ENCODE measurements at places on chromosomes 2 and 18. TPM values are rescaled to one million over a fixed set of nuclear protein-coding genes. Genes with fewer than 3 reads are reported as not detected.

Gene PTGR3
- 26.3 TPM for total RNA-seq

Gene POMC
- total RNA-seq = 0.64 TPM

Gene CCDC148
- 2.2 TPM for total RNA-seq

Gene TBR1
- total RNA-seq = 0.08 TPM

Gene CABYR
- 8.4 TPM for total RNA-seq

Gene SERPINB10
- not detected for total RNA-seq

Gene MREG
- 26.1 TPM for total RNA-seq

Gene CFAP65
- 0.59 TPM for total RNA-seq

Gene MOGAT1
- total RNA-seq = 0.26 TPM

Gene OSBPL1A
- total RNA-seq = 16.4 TPM

Gene PTPRN
- 1.1 TPM for total RNA-seq

Gene BCS1L
- total RNA-seq = 39.0 TPM

Gene RTP5
- not detected for total RNA-seq

DNA sequence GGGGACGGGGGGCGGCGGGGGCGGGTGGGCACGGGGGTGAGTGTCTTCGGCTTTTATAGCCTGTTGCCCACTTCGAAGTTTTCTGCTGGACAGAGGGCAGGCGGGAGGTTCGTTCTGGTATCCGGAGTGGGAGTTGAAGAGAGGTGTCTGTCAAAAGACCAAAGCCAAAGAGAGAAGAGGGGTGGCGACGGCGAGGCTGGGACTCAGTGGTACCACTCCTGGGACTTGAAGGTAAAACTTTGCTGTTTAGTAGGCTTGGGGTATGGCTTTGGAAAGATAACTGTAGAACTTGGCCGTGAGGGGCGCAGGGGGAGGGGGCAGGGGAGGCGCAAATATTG lies 215.8 kb upstream of the DTNA start:
- no peak for DNase-seq

- DNase-seq = no peak
Measured at GRCh38 chr2:197297266-197297665, 13.3 kb downstream of the ANKRD44 start.

- no peak for DNase-seq
Measured at GRCh38 chr2:105952131-105952530, 207.4 kb downstream of the NCK2 start.

DNA sequence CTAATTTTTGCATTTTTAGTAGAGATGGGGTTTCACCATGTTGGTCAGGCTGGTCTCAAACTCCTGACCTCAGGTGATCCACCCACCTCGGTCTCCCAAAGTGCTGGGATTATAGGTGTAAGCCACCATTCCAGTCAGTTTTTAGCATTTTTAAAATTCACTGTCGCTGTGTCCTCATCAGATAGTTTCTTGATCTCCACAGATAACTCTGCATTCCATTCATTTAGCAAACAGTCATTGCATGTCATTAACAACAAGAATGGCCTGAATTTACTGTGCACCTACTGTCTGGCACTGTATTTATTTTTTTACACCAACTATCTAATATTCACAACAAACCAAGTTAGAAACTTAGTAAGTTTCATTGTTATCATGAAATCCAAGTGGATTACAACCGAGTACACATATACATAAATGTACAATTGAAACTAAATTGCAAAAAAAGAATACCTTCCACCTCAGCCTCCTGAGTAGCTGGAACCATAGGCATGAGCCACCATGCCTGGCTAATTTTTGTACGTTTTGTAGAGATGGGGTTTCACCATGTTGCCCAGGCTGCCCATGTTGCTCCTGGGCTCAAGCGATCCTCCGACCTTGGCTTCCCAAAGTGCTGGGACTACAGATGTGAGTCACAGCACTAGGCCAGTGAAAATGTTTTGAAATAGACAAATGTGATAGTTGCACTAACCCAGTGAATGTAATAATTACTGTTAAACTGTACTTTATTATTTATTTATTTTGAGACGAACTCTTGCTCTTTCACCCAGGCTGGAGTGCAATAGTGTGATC lies 4.3 kb downstream of the MCEE start:
- DNase-seq = no peak

DNA sequence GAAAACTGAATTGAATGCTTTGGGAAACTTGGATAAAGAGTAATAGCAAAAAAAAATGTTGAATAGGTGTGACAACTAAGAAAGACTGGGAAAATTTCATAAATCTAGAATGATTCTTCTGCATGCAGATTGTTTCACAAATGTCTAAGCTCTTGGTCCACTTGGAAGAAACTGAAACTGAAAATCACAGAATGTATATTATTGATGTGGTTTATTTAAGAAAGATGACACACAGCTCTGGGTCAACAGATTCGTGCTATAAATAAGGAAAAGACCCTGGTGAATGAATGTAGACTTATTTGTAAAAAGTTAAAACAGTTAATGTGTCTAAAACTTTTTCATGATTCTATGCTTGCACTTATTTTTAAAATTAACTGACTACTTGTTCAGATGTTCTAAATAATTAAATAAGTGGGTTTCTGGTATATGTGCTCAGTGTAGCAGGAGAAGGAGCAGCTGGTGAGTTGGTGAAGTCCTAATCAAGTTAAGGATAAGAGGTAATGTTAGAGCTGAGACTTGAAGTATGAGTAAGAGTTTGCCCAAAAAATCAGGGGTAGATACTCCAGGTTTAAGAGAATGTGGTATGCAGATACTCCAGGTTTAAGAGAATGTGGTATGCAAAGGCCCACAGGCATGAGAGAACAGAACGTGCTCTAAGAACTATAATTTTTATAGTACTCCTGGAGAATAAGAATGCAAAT lies 24.5 kb downstream of the UGP2 start:
- no peak for DNase-seq

DNA sequence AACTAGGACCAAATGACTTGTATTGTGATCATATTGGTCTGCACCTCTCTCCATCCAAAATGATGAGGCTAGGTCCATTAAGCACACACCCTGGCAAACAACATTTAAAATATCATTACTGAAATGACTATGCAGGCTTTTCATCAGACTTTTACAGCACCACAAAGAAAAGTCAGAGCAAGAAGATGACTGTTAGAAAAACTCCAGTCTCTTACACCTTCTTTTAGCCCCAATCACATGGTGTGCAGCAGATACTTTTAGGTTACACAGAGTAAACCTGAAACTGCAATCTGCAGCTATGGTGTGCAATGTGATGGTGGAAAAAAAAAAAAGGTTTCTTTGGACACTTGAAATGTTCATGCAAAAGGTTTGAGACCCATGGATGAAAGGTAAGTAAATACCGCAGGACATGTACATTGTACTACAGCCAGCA lies 5.4 kb upstream of the POLI start:
- DNase-seq = no peak

- no peak for DNase-seq
Measured at GRCh38 chr2:199480966-199481365, 23.2 kb upstream of the SATB2 start.

- DNase-seq = no peak
Measured at GRCh38 chr18:56696966-56697365, 45.8 kb downstream of the WDR7 start.

DNA sequence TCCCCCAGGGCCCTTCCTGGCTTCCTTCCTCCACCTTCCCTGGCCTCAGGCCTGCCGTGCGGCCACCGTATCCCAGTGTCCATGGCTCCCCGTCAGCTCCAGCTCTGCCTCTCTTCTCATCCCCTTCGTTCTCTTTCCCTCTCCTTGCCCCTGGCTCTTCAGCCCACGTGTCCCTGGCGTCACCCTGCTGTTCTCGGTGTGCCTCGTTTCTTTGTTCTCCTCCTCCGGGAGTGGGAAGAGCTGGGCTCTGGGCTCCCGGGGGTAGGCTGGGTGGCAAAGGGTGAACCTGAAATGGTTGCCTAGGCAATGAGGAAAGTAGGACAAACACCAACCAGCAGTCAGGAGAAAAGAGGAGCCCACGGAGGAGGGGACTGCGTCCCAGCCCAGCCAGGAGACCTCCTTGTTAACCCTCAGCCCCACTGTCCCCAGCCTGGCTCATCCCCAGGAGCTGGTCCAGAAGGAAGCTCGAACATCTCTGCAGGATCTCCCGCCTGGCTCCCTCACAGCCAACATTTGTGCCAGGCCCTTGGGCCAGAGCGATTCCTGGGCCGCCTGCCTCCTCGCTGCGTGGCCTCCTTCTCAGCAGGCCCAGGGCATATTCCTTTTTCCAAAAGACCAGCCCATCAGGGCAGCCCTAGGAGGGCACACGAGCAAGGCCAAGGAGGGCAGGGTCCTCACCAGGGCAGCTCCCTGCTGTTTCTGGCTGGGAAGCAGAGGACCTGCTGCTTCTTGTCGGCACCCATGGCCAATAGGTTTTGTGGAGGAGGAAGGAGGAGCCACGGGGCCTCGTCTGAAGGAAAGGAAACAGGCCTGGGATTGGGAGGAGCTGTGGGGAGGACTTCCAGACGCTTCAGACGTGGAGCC lies 30.9 kb upstream of the DNMT3A start:
- no peak for DNase-seq

DNA sequence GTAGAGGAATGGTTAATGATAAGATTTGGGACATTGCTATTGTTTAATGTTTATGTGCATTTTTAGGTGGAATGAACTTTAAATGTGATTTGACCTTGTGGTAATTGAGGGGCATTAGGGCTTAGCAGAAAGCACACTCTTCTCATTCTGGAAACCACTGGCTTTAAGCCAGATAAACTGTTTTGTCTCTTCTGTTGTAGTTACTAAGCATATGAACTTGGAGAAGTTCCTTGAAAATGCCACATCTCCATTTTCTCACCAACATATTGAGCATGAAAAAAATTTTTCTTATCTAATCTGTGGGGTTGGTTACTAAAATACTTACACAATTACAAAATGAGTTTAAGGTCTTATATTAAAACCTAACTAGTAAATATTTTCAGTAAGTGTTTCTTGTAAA lies 70.8 kb upstream of the FSHR start:
- DNase-seq = no peak

DNA sequence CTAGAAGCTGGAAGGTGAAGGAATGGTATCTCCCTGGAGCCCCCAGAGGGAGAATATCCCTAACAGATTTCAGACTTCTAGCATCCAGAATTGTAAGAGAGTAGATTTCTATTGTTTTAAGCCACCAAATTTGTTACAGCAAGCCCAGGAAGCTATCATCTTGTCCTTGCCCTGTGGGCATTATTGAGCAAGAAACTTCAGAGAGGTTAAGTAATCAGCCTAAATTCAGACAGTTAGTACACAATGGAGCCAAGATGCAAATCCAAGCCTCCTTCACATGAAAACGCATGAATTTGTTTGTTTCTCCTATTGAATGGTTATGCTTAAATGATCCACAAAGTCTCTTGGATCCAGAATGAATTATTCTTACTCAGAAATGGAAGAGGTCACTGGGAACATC lies 55.2 kb upstream of the TRIB2 start:
- no peak for DNase-seq

DNA sequence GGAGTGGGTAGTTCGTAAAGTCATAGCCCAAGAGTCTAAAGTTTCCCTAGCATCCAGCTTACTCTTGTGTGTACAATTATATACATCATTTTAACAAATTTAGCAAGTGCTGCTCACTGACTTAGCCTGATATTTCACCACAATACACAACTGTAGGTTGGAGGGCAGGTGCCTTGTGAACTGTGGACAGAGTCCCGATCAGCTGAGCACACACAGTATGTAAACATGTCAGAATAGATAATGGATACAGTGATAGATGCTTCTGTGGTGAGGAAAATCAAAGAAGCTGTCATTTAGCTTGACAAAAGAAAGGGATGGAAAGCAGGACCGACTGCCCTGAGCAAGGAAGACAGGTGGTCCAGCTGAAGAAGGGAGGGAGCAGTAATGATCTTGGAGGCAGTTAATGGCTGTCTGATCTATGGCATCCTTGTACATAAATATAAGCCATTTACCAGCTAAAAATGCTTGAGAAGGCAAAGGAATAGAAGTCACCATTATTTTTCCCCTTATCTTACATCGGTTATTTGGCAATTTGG lies 372.8 kb upstream of the UBE2E3 start:
- no peak for DNase-seq

DNA sequence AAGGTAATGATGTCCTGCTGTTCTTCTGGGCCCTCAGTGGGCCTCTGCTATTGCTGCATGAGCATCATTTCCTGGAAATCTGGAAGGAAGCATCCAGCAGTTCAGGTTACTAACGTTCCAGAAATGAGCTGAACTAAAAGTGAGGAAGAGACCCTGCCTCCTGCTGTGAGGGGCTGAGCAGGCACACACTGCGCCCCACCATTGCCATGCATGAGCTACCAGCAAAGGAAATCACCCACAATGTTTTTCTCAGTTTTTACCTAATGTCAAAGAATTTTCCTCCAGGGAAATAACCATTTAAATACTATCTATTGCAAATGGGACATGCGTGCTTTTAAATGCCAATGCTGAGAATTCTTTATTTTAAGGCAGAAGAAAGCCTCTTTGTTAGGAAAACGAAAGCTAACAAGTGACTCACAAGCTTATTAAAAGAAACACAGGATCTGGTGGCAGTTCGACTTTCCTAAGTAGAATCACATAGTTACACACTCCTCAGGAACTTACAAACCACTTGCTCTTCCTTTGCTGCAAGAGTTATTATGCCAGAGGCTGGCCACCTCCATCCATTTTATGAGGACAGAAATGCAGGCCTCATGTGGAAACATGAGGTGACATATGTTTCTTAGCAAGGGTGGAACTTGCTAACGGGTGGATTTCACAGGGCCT lies 152.6 kb upstream of the TTC39C start:
- DNase-seq = no peak

GRCh38 chr2:23411752-23412431 lies 26.9 kb downstream of the KLHL29 start:
- DNase-seq = no peak

GRCh38 chr2:12379143-12379542 lies 337.6 kb upstream of the TRIB2 start:
- no peak for DNase-seq

GRCh38 chr2:117555965-117556364 lies 258.5 kb upstream of the DDX18 start:
- no peak for DNase-seq

DNA sequence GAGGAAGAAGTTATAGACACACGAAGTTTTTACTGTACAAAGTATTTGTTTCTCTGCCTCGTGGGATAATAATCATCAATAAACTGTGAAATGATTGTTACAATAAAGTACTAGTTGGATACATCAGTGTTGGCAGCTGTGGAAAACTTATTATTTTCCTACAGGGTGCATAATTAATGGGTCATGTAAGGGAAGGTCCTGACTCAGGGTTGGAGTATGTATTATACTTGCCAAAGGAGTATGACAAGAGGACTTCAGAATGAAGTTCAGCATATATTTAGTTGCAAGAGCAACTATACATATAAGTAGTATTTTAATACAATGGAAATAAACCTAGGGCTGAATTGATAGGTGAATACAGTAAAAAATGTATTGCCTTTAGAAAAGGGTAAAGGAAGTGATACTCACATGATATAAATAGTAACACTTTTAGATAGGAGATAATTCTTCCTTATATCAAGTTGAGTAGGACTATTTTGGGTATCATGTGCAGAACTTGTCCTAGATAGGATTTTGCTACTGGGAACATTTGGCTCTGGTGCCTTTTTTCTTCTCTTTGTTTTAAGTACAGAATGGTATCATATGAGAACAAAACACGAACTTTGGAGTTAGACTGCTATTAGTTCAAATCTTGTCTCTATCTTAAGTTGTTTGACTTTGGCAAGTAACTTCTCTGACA lies 79.1 kb downstream of the PLCL1 start:
- DNase-seq = no peak

- DNase-seq = no peak
Measured at GRCh38 chr18:6547476-6547875, 132.8 kb upstream of the L3MBTL4 start.

- no peak for DNase-seq
Measured at GRCh38 chr18:50806208-50806616, 13.6 kb downstream of the MRO start.
